ENCODE measurements at places on chromosomes 2 and 18.

- no peak for DNase-seq
These were observed 37.6 kb upstream of the PMAIP1 start for GRCh38 chr18:59861963-59862819.

- DNase-seq, result no peak
These were observed 429.3 kb downstream of the TGIF1 start for GRCh38 chr18:3879114-3879835.

DNA sequence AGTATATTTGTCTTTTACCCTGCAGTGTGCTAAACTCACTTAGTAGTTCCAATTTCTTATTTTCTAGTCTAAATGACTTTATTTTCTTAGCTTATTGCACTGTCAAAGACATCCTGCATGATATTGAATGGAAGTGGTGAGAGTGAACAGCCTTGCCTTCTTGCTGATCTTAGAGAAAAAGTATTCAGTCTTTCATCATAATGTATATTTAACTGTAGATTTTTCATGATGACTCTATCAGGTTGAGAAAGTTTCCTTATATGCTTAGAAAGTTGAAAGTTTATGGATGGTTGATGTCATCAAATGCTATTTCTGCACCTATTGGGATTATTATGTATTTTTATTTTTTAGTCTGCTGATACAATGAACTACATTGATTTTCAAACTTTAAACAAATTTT lies 21.3 kb upstream of the COL3A1 start:
- DNase-seq, result no peak

- DNase-seq, result no peak
These were observed 56.9 kb upstream of the MAT2A start for GRCh38 chr2:85481818-85482777.

GRCh38 chr2:241986836-241987641 lies 117.5 kb downstream of the RTP5 start:
- no peak for DNase-seq

GRCh38 chr2:106030287-106031268 lies 163.5 kb downstream of the UXS1 start:
- peak; percentile 63 for DNase-seq

- no peak for DNase-seq
These were observed 3.8 kb upstream of the TMEM131 start for GRCh38 chr2:97999536-97999935.

GRCh38 chr2:231278868-231279267 lies 80.4 kb downstream of the ARMC9 start:
- no peak for DNase-seq

- DNase-seq, result no peak
These were observed 181.8 kb downstream of the PHLPP1 start for GRCh38 chr18:62897153-62897552.

- peak; percentile 74 for DNase-seq
These were observed 94.9 kb downstream of the BCL2 start for GRCh38 chr18:63224630-63225029.

- no peak for DNase-seq
These were observed 50.1 kb upstream of the ASAP2 start for GRCh38 chr2:9156483-9156882.

- DNase-seq, result no peak
These were observed 438.3 kb upstream of the LRATD1 start for GRCh38 chr2:14194233-14194632.

GRCh38 chr18:23570912-23571504 lies 15.3 kb downstream of the NPC1 start:
- no peak for DNase-seq

- DNase-seq, result no peak
These were observed 265.4 kb upstream of the HDAC4 start for GRCh38 chr2:239666053-239666854.

DNA sequence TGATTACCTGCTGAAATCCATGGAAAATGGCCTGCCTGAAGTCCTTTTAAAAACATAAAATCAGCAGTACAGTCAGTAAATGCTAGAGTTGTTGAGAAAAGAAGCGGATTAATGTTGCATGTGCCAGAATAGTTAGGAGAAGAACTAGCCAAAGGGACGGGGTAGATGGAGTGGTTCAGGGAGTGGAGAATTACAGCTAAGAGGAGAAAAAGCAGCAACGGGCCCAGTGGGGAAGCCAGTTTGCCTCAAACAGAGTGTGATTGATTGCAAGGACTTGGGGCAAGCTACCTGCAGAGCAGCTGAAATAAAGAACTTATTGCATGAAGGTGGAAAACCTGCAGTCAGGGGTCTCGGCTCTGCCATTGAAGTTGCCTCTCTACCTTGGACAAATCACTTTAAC lies 79.1 kb downstream of the NRP2 start:
- DNase-seq, result no peak

DNA sequence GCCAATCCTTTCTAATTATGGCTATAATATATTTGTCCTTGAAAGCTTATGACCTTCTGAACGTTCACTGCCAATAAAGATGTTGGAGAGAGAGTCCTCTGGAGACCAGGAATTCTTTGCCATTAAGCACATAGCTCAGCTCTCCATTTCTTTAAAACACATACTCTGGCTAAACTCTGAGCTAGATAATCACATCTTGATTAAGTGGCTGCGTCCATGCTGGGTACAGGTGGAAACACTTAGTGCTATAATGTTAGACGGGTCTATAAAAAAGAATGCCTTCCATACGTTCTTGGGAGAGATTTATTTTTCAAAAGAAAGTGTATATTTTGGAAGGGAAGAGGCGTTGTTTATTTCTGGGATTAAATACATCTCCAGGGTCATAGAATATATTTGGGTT lies 314.5 kb downstream of the LPIN1 start:
- DNase-seq, result no peak

- no peak for DNase-seq
These were observed 114.8 kb upstream of the LRATD1 start for GRCh38 chr2:14517731-14518130.

GRCh38 chr18:36283448-36283847 lies 14.1 kb upstream of the FHOD3 start:
- DNase-seq, result no peak

DNA sequence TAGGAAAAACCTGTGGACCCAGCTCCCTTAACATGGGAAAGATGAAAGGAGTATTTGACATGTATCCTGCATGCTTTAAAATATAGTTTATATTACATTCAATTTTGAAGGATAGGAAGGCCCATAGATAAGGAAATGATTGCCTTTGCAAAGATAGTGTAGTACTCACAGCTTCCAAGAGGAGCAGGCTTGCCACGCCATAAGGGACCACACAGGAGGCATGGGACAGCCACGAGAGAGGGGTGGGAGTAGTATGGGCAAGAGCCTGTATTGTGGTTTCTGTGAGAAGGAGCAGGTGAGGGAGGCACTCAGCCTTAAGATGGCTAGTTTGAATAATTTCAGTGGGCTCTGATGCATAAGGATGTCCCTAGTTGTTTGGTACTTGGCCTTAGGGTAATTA lies 740.3 kb downstream of the SATB2 start:
- no peak for DNase-seq

GRCh38 chr2:69026026-69026425 lies 13.0 kb downstream of the ANTXR1 start:
- DNase-seq, result peak; percentile 47

All from stimulated activated naive CD8-positive, alpha-beta T cell treated with anti-CD3 and anti-CD28 coated beads, Interleukin-15, amount 100 ng/mL, for 72 hours (primary cell).